Activated CD8-positive, alpha-beta T cell treated with anti-CD3 and anti-CD28 coated beads for 36 hours (primary cell): ENCODE measurements at places on chromosomes 5 and 9. TPM values are rescaled to one million over a fixed set of nuclear protein-coding genes. Genes with fewer than 3 reads are reported as not detected.
A peak's percentile ranks its signal among the peaks of the same experiment; 100 is the strongest.

- H3K4me1 ChIP-seq: no peaks in the 10 kb centered on the region
- no peak overlapping the region for H3K27ac ChIP-seq
- H3K27me3 ChIP-seq: peaks cover 27% of the 10 kb centered on the region
Measured at GRCh38 chr9:33687779-33688178, 107.6 kb upstream of the PRSS3 start.

The SOHLH1 gene
- total RNA-seq: not detected

- no peak overlapping the region for H3K4me3 ChIP-seq
- no peak for DNase-seq
- peaks cover 39% of the 10 kb centered on the region for H3K4me1 ChIP-seq
- H3K27ac ChIP-seq: no peak overlapping the region
- no peaks in the 10 kb centered on the region for H3K36me3 ChIP-seq
Measured at GRCh38 chr9:129324808-129325502, 146.9 kb upstream of the IER5L start.

- no peak overlapping the region for H3K4me3 ChIP-seq
- no peak overlapping the region for H3K27ac ChIP-seq
- no peaks in the 10 kb centered on the region for H3K36me3 ChIP-seq
- H3K4me1 ChIP-seq: no peaks in the 10 kb centered on the region
- no peak for DNase-seq
Measured at GRCh38 chr9:89095761-89096528, 82.7 kb downstream of the SHC3 start.

The FKTN gene
- 13.9 TPM for total RNA-seq

GRCh38 chr5:107153283-107153682, 517.5 kb downstream of the EFNA5 start:
- H3K4me1 ChIP-seq: no peaks in the 10 kb centered on the region
- H3K36me3 ChIP-seq: no peaks in the 10 kb centered on the region
- no peak overlapping the region for H3K27ac ChIP-seq
- no peaks in the 10 kb centered on the region for H3K27me3 ChIP-seq
- H3K4me3 ChIP-seq: no peak overlapping the region

DNA sequence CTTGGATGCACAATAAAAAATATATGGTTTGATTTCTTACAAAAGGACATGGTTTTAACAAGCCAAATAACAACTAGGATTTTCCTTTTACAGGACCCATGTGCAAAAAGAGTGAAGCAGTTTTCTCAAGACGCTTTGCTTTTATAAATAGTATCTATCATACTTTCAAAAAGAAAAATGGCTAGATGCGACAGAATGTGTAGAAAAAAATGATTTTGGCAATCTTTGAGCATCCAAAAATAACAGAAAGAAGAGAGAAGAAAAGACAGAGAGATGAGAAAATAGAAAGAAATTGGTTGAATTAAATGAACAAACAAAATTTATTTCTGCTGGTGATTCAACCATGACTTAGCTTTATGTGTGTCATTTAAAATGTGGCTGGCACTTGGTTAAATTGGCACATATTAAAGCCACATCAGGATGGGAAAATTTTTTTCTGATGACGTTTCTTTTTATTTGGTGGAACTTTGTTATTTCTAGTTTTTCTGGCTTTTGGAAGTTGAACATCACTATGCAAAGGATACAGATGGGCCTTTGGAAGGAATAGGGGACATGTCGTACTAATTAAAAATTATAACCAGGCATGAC, 35.6 kb upstream of the NREP start:
- no peak overlapping the region for H3K4me3 ChIP-seq
- no peaks in the 10 kb centered on the region for H3K4me1 ChIP-seq
- no peak for DNase-seq
- no peaks in the 10 kb centered on the region for H3K27me3 ChIP-seq
- no peak overlapping the region for H3K27ac ChIP-seq
- no peaks in the 10 kb centered on the region for H3K36me3 ChIP-seq

GRCh38 chr9:14937216-14937615, 27.0 kb upstream of the FREM1 start:
- no peak overlapping the region for H3K27ac ChIP-seq
- H3K36me3 ChIP-seq: no peaks in the 10 kb centered on the region
- DNase-seq: no peak
- no peak overlapping the region for H3K4me3 ChIP-seq
- no peaks in the 10 kb centered on the region for H3K27me3 ChIP-seq
- no peaks in the 10 kb centered on the region for H3K4me1 ChIP-seq

- H3K27ac ChIP-seq: no peak overlapping the region
- no peak for DNase-seq
- H3K4me3 ChIP-seq: no peak overlapping the region
- H3K4me1 ChIP-seq: peaks cover 7% of the 10 kb centered on the region
Measured at GRCh38 chr9:27491154-27491553, 32.9 kb upstream of the IFNK start.

The INPP5E gene
- total RNA-seq: 13.8 TPM

GRCh38 chr5:89110916-89111646, 228.1 kb upstream of the MEF2C start:
- H3K4me3 ChIP-seq: no peak overlapping the region
- no peaks in the 10 kb centered on the region for H3K4me1 ChIP-seq
- H3K27me3 ChIP-seq: no peaks in the 10 kb centered on the region
- H3K27ac ChIP-seq: no peak overlapping the region
- DNase-seq: no peak

GRCh38 chr9:133126697-133127339, 5.8 kb upstream of the RALGDS start:
- H3K4me1 ChIP-seq: peaks cover 81% of the 10 kb centered on the region
- H3K27ac ChIP-seq: peak overlapping the region; percentile 82
- peaks cover 19% of the 10 kb centered on the region for H3K36me3 ChIP-seq
- no peaks in the 10 kb centered on the region for H3K27me3 ChIP-seq
- H3K4me3 ChIP-seq: peak overlapping the region; percentile 58

DNA sequence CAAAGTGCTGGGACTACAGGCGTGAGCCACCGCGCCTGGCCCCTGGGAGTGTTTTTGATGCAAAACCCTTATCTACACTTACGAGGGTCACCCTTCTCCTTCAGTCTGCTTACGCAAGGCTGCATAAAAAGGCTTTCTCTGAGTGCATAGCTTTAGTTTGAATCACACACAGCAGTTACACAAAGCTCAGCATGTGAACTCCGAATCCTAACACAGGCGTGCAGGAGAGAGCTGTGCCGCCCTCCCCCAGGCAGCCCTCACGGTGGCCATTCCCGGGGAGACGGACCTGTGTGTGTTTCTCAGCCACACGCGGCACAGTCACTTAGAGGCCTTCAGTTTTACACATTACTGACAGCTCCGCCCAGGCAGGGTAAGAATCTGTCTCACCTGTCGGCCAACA, 26.7 kb downstream of the EXD3 start:
- no peak overlapping the region for H3K27ac ChIP-seq
- no peak for DNase-seq
- H3K27me3 ChIP-seq: no peaks in the 10 kb centered on the region
- no peak overlapping the region for H3K4me3 ChIP-seq

DNA sequence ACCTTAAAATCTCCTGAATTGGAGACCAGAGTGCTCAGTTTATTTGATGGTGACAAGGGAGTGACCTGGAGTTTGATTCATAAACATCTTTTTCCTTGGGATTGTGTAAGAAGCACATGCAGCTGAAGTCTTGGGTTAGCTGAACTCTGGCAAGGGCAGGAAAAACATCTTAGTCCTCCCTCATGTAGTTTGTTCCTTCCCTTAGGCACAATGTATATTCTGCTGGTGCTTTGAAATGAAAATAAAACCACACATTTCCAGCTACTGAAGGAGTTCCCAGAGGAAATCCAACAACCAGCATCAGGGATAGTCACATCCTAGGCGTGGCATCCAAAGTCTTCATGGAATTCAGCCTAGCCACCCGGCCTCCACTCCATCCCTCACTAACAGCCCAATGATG, 95.2 kb upstream of the PAPPA start:
- no peaks in the 10 kb centered on the region for H3K36me3 ChIP-seq
- H3K4me1 ChIP-seq: no peaks in the 10 kb centered on the region
- no peak for DNase-seq
- H3K4me3 ChIP-seq: no peak overlapping the region

DNA sequence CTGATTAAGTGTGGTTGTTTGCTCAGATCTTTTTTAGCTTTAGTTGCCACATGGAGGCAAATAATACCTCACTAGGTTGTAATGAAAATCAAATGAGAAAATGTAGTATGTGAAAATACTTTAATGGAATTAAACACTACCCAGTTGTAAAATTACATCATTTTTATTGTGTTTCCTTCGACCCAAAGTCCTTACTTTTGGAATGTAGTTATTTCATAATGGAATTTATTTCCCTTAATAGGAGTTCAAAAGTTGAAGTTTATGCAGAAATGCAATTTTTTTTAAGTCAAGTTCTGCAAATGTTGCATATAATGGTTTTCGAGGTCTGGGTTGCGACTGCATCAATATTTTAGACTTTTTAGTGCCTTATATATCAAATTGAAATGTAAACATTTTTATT, 31.0 kb downstream of the TNPO1 start:
- no peak for DNase-seq
- H3K36me3 ChIP-seq: peaks cover 25% of the 10 kb centered on the region

The COL15A1 gene
- total RNA-seq: 0.07 TPM

The FAM151B gene
- 0.25 TPM for total RNA-seq
